ENCODE measurements at places on chromosomes 7 and 10.

GRCh38 chr7:84043661-84044191, 150.9 kb downstream of the SEMA3A start:
- DNase-seq = no peak

- DNase-seq = peak; percentile 8
Measured at GRCh38 chr7:23418046-23418445, 52.2 kb downstream of the IGF2BP3 start.

GRCh38 chr7:29606287-29606721, 42.7 kb downstream of the PRR15 start:
- no peak for DNase-seq

DNA sequence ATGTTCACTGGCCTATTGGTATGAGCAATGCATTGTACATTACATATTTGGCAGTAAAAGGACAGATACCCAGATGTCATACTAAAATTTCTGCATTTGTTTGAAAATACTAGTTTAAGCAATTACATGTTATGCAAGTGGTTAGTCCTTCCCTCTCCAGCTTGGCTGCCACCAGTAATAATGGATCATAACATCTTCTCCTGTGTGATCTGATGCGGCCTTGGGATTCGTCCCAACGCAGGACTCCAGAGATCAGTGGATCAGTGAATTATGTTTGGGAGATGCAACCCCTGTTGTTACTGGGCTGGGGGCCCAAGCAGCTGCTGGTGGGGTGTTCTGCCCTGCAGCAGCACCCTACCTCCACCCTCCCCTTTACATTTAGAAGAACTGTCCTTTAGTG, 11.2 kb upstream of the PDK4 start:
- DNase-seq = no peak

DNA sequence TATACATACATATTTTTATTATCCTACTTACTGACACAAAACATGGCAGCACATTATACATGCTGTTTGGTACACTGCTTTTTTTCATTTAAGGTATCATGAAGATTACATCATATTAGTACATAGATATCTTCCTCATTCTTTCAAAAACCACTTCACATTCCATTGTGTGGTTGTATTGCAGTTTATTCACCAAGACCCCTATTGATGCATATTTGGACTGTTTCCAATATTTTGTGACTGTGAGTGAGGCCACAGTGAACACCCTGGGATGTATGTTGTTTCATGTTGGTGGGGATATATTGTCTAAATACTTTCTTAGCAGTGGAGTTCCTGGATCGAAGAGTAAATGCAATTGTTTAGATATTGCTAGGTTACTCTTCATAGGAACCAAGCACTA, 39.0 kb downstream of the TFAM start:
- DNase-seq = no peak

- DNase-seq = no peak
Measured at GRCh38 chr10:60576130-60577069, 186.7 kb upstream of the ANK3 start.

- no peak for DNase-seq
Measured at GRCh38 chr7:1268866-1269265, 36.2 kb downstream of the UNCX start.

DNA sequence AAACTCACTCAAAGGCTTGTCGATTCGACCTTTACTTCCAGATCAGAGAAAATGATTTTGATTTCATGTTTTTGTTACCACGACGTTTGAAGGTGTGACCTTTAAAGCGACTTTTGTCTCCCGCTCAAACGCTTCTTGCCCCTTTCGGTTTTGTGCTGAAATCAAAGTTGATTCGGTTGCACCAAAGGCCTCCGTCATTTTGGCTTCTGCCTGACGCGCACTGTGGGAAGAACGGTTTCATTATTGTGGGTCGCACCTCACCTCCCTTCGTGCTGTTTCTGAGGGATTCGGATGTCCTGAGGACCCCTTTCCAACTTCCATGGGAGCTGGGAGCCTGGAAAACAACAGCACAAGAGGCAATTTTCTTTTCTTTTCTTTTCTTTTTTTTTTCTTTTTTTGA, 176.9 kb downstream of the DNAJB6 start:
- DNase-seq = no peak

- DNase-seq = no peak
Measured at GRCh38 chr7:1920881-1921280, 250.8 kb downstream of the ELFN1 start.

GRCh38 chr7:37052705-37053104, 328.4 kb upstream of the AOAH start:
- no peak for DNase-seq

DNA sequence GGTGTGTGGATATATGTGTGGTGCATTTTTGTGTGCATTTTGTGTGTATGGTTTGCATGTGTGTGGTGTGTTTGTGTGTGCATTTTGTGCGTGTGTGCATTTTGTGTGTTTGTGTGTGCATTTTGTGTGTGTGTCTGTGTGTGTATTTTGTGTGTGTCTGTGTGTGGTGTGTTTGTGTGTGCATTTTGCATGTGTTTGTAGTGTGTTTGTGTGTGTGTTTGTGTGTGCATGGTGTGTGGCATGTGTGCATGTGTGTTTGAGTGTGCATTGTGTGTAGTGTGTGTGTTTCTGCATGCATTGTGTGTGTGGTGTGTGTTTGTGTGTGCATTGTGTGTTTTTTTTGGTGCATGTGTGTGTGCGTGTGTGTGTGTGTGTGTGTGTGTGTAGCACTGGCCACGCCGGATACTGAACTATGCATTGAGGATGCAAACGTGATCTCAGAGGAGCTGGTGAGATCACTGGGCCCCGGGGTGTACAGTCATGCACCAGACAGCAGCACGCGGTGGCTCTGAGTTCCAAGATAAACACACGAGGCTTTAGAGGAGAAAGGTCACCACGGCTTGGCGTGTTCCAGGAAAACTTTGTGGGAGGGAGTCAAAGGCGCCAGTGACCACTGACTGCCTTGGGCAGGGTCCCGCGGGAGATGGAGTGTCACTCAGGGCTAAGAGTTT, 106.6 kb upstream of the SHH start:
- DNase-seq = no peak

DNA sequence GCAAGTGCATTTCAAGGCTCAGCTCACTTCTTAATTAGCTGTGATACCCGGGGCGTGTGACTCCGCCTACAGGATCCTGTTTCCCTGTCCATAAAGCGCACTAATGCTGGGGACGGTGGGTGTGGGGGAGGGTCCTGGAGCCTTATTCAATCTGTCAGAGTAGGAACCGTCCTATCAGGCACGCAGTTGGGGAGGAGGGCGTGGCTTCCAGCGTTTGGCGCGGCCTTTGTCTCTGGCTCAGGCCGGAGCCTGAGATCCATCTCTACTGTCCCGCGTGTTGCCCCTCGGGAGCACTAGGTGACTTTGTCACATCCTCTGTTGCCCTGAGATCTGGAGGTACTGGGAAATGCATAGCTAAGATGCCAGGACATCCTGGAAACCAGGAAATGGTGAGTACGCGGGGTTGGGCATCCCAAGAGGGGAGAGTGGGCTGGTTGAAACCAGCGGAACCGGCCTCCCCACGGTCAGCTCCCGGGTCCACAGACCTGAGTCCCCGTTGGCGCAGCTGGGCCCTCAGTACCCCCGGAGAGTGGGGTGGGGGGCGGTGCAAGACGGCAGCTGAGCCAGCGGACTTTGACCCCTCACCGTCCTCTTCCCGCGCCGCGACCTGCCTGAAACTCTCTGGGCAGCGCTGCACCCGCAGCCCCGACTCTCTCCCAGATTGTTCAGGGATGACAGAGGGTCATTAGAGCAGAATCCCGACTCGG, 104.4 kb upstream of the ZNF92 start:
- no peak for DNase-seq

DNA sequence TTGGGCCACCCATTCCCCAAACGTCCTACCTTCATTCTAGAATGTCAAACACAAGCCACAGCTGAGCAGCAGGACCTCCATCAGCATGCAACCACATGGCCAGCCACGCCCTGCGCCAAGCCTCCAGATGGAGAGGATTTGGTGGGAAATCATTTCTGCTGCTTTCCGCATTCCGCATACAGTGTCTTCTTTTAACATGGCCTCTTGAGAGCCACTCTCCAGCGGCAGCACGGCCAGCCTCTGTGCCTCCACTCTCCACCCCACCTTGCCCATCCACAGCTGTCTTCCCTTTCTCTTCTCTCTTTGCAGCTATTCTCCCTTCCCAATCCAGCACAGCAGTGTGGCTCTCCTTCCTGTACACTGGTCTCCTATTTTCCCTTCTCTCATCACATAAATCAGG, 389.1 kb downstream of the PAXIP1 start:
- no peak for DNase-seq

DNA sequence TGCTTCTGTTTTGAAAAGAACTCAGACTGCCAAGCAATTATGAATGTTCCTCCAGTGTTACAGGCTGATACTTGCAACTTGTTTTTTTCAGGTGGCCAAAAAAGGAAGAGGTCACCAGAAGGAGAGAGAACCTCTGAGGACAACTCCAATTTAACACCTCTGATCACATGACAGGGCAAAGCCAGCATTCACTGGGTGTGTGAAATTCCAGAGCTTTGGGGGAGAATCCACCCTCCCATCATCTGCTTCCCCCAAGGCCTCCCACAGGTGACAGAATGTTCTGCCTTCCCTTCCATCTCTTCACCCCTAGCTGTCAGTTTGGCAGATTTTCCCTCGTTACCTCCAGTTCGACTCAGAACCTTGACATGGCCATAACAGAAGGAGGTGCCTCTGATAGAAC, 39.1 kb downstream of the GOT1 start:
- no peak for DNase-seq

- DNase-seq = no peak
Measured at GRCh38 chr10:28906011-28906411, 228.7 kb downstream of the BAMBI start.

DNA sequence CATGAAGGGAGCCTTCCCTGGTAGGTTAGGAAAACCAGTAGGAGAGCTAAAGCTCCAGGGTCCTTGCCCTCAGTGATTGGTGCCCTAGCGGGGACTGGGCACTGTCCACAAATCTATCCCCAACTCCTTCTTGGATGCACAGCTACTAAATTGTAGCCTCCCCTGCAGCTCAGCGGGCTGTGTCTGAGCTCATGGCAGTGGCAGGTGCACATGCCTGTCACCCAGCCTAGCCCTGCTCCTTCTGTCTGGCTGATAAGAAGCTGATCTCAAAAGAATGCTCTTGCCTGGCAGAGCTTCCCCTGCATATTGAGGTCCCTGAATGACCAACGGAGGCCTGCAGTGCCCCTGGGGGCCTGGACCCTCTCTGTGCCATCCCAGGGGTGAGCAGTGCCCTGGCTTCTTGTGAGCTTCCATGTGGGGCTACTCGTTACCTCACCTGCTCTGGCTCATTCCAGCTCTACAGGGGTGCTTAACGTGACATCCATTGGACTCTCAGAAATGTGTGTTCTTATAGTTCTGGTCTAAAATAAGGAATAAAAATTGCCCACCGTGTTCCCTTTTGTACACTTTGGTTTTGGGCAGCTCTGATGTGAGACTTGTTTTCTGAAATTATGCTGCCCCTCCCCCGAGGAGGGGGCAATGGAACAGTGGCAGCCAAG, 59.8 kb upstream of the ANTXRL start:
- DNase-seq = no peak

GRCh38 chr10:68856352-68856751, 29.0 kb downstream of the STOX1 start:
- no peak for DNase-seq

DNA sequence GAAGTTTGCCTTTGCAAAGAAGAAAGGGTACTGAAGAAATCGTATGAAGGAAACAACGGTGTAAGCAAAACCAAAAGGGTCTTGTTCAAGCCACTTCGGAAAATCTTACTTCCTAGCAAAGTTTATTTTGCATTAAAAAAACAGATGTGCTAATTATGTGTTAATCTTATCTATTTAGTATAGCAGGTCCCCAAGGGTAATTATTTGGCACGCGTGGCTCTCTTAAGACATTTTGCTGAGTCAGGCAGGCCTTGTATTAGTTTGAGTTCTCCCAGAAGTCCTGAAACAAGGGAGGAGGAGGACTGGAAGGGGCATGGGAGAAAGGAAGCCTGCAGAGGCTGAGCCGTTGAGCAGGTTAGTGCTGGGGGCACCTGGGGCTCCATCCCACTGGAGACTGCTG, 44.9 kb downstream of the TMEM178B start:
- no peak for DNase-seq

DNA sequence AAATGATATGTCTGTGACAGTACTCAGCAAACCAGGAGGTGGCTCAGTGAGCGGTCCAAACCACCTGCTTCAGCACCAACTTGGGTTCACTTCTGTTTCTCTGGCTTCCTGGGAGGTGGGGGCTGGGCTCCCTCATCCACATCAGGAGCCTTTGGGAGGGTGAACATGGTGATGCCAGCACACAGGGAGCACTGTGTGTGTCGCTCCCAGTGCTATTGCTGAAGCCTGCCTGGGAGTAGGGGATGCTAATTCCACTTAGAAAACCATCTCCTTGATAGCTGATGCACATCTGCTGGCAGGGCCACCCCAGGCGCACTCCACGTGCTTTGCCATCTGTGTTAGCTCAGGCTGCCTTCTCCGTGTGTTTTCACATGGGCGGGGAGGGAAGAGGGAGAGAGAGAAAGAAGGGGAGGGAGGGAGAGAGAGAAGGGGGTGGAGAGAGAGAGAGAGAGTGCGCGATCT, 58.0 kb downstream of the RAMP3 start:
- DNase-seq = no peak

DNA sequence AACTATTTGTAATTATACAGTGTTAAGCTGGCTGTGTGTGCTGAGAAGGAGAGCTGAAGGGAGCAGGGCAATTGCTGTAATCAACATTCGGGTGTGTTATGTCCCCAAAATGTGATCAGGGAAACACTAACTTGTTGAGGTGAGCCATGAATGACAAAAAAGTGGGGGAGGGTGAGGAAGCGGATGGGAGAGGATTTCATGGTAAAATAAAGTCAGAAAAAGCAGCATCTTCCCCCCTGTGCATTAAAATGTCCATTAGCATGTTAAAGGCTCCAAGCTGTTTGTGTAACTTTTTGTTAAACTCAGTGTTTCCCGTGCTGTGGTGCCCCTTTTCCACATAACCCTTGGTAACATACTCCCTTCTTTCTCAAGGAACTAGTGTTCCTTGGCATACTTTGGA, 84.9 kb downstream of the ARID5B start:
- no peak for DNase-seq

GRCh38 chr7:31175672-31176071, 123.6 kb downstream of the ADCYAP1R1 start:
- DNase-seq = no peak

DNA sequence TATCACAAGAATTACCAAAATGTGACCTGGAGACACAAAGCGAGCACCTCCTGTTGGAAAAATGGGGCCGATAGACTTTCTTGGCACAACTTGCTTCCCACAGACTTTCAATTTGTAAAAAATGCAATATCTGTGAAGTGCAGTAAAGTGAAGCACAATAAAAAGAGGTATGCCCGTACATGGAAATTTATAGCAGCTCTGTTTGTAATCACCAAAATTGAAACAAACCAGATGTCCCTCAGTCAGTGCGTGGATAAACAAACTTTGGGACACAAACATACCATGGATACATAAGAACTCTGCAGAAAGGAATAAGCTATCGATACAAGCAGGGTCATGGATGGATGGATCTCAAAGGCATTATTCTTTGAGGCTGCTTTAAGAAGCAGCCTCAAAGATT, 33.6 kb downstream of the ARID5B start:
- DNase-seq = peak; percentile 22

GRCh38 chr7:43694399-43694748, 34.9 kb downstream of the COA1 start:
- DNase-seq = peak; percentile 67

- DNase-seq = peak; percentile 15
Measured at GRCh38 chr10:126930883-126931503, 25.8 kb downstream of the DOCK1 start.
